ENCODE measurements at places on chromosomes 7 and 10. TPM values are rescaled to one million over a fixed set of nuclear protein-coding genes. Genes with fewer than 3 reads are reported as not detected.

DNA sequence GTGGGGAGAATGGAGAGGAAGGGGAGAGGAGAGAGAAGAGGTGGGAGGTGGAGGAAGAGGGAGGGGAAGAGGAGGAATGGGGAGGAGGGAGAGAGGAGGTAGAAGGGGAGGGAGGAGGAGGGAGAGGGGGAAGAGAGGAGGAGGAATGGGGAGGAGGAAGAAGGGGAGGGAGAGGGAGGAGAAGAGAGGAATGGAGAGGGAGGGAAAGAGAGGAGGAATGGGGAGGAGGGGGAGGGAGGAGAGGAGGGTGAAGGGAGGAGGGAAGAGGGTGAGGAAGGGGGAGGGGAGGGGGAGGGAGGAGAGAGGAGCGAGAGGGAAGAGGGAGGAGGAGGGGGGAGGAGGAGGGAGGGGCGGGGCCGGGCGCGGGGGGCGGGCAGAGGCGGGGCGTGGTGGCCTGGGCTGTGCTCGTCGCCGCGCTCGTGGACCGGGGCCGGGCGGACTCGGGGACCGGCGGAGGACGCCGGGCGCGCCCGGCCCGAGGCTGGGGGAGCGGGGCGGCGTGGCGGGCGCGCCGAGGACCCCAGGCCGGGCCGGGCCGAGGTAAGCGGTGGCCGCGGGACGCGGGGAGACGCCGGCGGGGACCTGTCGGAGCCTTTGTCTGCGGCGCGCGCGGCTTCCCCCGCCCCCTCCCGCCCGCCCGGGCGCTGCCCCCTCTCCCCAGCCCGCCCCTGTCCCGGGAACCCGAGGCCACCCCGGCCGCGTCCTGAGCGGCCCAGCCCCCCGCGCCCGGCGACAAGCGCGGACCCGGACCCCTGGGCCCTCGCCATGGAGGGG is at the start of gene SLC29A4:
Gene SLC29A4 (plus strand): TSS at position 401 of the 774 bp plus-strand sequence. CDS start 4,874 bp downstream, outside the sequence.
- DNase-seq, result peak; percentile 66

- DNase-seq, result no peak
Measured at GRCh38 chr10:77317221-77317620, 320.4 kb downstream of the KCNMA1 start.

- no peak for DNase-seq
Measured at GRCh38 chr7:116949941-116950801, 3.1 kb upstream of the ST7 start.

DNA sequence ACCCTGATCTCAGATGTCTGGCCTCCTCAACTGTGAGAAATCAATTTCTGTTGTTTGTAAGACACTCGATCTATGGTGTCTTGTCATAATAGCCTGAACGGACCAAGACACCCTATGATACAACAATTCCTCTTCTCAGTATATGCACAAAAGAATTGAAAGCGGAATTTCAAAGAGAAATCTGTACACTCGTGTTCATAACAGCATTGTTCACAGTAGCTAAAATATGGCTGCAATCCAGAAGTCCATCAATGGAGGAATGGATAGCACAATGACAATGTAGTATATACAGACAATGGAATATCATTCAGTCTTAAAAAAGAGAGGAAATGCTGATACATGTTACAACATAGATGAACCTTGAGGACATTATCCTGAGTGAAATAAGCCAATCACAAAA is 354.6 kb downstream of the SFMBT2 start:
- no peak for DNase-seq

GRCh38 chr7:134165252-134165651 is 38.1 kb downstream of the LRGUK start:
- no peak for DNase-seq

- peak; percentile 60 for DNase-seq
Measured at GRCh38 chr7:20329389-20330238, 1.1 kb upstream of the ITGB8 start.

GRCh38 chr10:4254101-4254994 is 469.3 kb upstream of the KLF6 start:
- no peak for DNase-seq

- no peak for DNase-seq
Measured at GRCh38 chr10:74453169-74453568, 302.1 kb downstream of the ADK start.

The COX15 gene
- total RNA-seq, result 32.4 TPM

The TBXAS1 gene
- total RNA-seq, result 4.2 TPM

The SLC4A2 gene
- 49.7 TPM for total RNA-seq

The RAMP3 gene
- 31.2 TPM for total RNA-seq

The CALML5 gene
- not detected for total RNA-seq

The C10orf95 gene
- not detected for total RNA-seq

The TSPAN13 gene
- total RNA-seq, result 14.8 TPM

Measured in Right ventricle myocardium superior (tissue), 1 donor.